ENCODE measurements at places on chromosomes 1 and 21.
A peak's percentile ranks its signal among the peaks of the same experiment; 100 is the strongest.

DNA sequence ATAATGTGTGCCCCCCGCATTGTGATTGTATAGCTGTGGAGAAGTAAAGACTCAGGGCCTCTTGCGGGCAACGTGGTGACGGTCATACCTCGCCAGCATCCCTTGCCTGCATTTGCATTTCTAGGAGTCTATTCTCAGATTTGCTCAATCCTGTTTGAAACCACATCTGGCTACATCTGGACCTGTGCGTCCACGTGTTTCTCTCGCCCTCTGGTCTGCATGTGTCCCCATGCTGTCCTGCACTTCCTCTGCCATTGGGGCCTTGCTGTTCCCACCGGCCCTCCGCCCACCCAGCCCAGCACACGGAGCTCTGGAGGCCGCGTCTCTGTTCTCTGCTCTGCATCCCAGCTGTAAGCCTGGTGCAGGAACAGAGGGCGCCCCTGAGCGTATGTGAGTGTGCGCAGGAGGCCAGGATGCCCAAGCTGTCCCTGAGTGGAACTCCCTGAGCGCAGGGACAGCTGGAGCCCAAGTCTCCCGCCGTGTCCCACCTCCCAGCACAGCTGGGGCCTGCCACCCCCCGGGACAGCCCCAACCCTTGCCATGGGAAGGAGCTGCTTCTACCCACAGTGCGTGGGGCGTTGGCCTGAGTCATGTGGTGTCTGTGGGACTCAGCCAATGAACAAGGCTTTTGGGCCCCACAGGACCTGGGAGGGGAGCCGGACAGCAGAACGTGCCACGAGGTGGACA, 1.6 kb downstream of the KRTAP10-2 start:
- ATAC-seq, result peak; percentile 20

- ATAC-seq, result peak; percentile 98
These were observed at the start of gene RWDD3 for GRCh38 chr1:95233737-95234500. Gene RWDD3, plus strand, starts transcription at chr1:95234210. Its CDS starts 21 bp downstream, at chr1:95234231.

- ATAC-seq, result no peak
These were observed 69.9 kb upstream of the IGSF21 start for GRCh38 chr1:18037651-18038050.

- ATAC-seq, result no peak
These were observed 60.4 kb downstream of the KCNN3 start for GRCh38 chr1:154809436-154810413.

DNA sequence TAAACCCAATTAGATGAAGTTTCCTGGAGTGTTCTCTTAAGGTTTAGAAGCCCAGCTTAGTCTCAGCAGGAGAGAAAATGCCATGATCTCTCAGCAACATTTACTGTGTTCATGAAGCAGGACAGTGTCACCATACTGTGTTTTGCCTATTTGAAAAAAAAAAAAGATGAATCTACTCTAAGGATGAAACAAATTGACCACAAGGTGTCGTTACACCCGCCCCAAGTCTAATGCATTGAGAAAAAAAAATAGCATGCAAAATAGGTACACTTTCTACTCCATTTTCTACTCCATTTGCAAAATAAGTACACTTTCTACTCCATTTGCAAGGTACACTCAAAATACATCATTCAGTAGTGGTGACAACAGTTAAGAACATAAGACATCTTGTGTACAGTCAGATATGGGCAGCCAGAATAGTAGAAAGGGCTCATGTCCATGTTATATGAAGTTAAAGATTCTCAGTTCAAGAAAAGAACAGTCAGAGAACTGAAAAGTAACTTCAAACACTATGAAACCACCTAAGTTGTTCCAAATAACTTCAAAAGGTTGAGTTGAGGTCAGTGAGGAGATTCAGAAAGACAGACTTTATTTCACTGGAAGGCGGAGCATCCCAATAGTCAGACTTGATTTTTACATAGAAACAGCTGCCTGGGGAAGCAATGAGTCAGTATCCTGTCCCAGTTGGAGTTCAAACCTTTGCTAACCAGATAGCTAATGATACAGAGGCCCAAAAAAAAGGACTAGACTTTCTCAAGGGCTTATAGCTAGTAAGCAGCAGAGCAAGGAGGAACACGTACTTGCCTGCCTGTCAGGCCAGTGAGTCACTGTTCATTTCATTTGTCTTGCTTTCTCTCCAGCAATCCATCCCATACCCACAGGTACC, 13.3 kb downstream of the PLPPR5 start:
- no peak for ATAC-seq

- no peak for ATAC-seq
These were observed 6.9 kb downstream of the TSTD1 start for GRCh38 chr1:161031874-161032273.

- no peak for ATAC-seq
These were observed 64.1 kb downstream of the RPAP2 start for GRCh38 chr1:92362970-92363369.

- ATAC-seq, result no peak
These were observed 13.9 kb downstream of the DLGAP3 start for GRCh38 chr1:34915521-34915920.

GRCh38 chr1:214553142-214553710, 1.8 kb upstream of the PTPN14 start:
- no peak for ATAC-seq

DNA sequence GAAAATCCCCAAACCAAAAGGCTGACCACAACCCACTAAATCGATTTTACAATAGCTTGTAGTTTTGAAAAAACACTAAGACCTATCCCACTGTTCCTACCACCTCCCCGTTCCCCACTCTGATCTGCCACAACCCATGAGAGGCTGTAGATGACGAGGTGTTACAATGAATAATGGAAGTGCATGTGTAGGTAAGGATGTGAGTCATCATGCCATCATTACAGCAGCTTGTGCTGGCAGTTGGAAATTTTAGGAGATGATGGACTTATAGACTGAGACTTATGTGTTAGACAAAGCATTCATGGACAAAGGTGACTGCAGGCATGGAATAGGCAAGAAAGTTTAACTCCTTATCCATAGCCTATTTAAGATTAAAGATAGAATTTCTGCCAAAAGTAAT, 184.7 kb upstream of the CACYBP start:
- ATAC-seq, result peak; percentile 47

DNA sequence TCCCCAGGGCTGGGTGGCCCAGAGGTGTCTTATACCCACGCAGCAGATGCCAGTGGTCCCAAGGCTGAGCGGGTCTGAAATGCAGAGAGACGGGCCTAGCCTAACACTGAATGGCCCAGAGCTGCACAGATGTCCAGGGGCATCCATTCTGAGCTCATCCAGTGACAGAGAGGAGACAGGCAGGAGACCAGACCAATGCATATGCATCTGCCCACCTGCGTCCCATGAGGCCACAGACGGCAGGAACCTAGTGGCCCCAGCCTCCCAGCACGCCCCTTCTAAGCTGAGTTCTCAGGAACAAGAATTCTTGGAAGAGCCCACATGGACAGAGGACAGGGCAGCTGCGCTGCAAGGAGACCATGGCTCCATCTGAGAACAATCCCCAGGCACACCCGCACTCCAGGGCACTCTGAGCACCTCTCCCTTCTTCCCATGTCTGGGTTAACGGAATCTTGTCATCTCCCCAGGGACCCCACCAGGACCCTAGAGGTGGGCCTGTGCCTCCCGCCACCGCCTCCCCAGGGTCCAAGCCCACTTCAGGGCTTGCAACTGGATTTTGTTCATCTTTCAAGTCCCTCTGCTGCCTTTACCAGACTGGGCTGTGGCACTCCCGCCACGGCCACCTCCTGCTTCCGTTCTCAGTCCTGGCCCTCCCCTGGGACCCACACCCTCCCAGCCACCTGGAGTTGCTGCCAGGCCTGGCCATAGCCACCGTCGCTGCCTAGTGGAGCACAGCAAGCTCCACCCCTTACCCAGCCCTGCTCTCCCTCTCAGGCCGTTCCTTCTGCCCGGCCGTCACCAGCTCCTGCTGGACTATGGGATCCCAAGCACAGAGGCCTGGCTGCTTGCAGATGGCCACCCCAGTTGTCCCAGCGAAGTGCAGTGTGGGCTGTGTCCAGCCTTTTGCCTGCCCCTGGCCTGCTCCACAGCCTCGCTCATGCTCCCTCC, 3.3 kb downstream of the WNT3A start:
- peak; percentile 35 for ATAC-seq

GRCh38 chr1:109116286-109116685, 2.4 kb downstream of the ELAPOR1 start:
- ATAC-seq, result no peak

- no peak for ATAC-seq
These were observed 43.1 kb upstream of the PIGC start for GRCh38 chr1:172486805-172487454.

DNA sequence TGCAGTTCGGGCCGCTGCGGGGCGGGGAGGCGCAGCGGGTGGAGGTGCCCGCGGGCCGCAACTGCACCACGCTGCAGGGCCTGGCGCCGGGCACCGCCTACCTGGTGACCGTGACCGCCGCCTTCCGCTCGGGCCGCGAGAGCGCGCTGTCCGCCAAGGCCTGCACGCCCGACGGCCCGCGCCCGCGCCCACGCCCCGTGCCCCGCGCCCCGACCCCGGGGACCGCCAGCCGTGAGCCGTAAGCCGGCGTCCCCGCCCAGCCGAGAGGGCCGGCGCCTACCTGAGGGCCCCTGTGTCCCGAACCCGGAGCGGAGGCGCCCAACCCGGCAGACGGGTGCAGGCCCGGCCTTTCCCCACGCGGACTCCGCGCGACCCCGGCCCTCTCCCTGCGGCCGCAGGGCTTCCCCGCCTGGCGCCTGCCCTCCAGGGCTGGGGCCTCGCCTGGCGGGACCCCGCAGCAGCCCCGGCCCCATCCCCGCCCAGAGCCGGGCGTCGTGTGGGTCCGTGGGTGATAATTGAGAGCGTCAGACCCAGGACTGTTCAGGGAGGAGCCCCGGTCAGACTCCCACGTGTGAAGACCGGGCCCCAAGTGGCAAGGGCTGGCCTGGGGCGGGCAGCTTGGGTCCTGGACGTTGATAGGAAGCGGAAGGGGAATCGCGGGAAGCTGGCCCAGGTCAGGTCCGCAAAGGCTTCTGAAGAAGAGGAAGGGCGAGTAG, 4.2 kb downstream of the VWA1 start:
- peak; percentile 46 for ATAC-seq

- peak; percentile 75 for ATAC-seq
These were observed 72.8 kb downstream of the CD2 start for GRCh38 chr1:116826818-116827606.

DNA sequence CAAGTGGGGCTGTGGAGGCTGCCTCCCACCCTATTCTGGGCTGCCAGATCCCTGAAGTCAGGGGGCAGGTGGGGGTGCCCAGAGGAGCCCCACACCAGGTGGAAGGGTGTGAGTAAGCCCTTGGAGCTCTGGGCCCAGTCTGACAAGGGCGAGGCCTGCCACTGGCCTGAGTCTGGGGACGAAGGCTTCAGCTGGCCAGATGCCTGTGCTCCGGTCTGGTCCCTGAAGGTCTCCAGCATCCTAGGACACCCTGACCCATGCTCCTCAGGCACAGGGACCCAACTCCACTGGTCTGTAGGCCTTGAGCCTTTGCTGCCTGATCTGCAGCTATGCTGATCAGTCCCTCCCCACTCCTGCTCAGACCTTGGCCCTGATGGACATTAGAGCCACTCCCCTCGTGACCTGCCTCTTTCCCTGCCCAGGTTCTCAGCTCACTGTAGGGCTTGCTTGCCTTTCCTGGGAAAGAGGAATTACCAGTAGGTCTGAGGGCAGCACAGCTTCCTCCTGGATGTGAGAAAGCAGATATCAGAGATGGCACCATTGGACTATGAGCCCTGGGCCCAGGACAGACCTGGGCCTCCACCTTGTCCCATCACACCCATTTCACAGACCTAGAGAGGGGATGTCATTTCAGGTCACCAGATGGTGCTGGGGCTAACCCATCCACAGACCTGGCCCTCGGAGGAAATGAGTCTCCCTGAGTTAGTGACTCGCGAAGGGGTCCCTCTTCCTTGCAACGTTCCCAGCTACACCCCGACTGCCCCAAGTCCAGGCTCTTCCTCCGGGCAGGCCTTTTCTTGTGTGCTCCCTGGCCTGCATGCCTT, 32.8 kb upstream of the CSF3R start:
- no peak for ATAC-seq

DNA sequence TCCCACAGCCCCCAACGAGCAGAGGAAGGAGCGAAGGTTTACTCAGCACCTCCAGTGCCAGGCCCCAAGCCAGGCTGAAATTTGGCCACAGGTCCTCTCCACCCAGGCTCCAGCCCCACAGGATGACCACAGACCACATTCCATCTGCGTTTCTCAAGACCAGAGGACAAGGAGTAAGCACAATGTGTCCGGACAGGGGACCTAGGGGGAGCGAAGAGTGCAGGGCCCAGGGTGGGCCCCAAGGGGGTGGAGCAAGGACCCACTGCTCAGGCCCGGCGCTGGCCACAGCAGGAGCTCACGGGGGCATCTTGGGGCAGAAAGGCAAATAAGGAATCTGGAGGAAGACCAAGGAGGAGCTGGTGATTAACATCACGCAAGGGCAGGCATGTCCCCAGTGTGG, 100.5 kb downstream of the NPHP4 start:
- ATAC-seq, result no peak

DNA sequence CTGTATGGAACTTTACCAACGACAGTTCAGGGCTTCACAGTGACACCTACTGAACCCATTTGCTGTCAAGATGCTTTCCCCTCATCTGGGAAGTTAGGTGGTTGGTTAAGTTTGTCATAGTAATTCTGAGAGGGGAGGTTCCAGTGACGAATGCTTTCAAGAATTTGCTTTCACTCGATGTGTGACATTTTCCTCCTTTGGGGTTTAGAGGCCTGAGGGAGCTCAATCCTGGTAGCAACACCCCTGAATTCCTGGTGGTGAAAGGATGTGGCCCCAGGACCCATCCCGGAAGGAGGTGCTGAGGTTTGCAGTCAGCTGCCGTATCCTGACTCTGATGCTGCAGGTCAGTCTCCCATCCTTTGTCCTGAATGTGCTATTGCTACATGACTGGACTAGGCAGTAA, 2.8 kb downstream of the PIGV start:
- ATAC-seq, result no peak

DNA sequence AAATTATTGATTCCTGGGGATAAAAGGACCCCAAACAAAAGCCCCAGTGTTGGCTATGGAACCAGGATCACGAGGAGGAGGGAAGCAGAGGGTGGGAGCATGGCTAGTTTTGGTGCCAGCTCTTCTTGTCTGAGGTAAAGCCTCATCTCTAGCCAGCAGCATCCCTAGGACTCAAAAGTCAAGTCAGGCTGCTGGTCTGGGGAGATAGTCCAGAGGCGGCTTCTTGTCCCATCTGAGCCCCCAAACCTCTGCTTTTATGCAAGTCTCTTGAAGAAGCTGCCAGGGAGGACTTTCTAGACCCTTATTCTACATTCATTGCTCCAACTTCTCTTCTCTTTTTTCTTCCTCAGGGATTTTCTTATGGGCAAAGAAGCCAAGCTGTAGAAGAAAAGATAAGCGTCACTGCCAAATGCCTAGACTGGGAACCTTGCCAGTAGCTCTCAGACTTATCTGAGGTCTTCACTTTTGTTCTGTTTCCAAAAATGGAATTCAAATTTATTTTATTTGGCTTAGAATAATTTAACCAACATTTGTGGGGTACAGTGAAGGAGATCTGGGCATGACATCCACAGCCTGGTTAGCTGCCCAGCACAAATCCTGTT, 6.9 kb upstream of the ANKRD35 start:
- no peak for ATAC-seq

- no peak for ATAC-seq
These were observed 528.5 kb upstream of the ZP4 start for GRCh38 chr1:238419209-238419608.

Data from stimulated activated memory B cell treated with anti-CD40 and anti-IgM and Interleukin-4, amounts not matched to agents 10 μg/mL and 1 μg/mL and 100 μg/mL, for 72 hours (primary cell).